Activated CD4-positive, alpha-beta memory T cell treated with anti-CD3 and anti-CD28 coated beads, Interleukin-2, amount 10 ng/mL, durations not matched to agents 7 days and 5 days (primary cell): ENCODE measurements at places on chromosomes 13 and 19.

GRCh38 chr13:65763811-65764210 lies 1466.3 kb downstream of the PCDH9 start:
- no peak for DNase-seq

GRCh38 chr13:109869312-109870237 lies 83.2 kb upstream of the IRS2 start:
- DNase-seq = peak; percentile 21

- DNase-seq = no peak
These were observed 4.9 kb upstream of the GIPC3 start for GRCh38 chr19:3580156-3580934.

DNA sequence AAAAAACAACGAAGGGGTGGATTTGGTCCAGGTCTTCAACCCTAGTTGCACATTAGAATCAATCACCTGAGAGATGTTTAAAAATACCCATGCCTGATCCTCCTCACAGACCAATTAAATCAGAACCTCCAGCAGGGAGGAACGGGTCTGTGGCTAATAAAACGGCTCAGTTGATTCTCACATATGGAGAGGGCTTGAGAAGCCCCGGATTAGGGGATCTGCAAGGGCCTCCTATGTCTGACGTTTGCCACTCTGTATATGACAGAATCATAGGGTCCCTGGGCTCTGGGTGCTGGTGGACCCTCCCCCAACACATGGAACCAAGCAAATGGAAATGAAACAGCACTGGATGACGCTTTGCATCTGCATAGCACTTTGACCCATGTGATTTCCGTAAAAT lies 36.7 kb upstream of the C13orf42 start:
- no peak for DNase-seq

DNA sequence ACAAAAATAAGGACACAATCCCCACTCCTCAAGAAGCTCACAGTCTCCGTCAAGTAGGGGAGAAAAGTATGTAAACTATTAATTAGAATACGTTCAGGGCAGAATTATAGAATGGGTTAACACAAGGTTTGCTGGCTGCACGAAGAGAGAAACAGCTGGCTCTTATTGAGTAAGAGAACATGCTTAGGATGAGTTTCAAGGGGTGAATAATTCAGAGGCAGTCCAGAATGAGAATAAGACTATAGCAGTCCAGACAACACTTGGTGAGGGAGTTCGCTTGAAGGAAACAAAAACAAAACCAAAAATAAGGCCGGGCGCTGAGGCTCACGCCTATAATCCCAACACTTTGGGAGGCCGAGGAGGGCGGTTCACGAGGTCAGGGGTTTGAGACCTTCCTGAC lies 61.9 kb downstream of the THSD1 start:
- DNase-seq = no peak

DNA sequence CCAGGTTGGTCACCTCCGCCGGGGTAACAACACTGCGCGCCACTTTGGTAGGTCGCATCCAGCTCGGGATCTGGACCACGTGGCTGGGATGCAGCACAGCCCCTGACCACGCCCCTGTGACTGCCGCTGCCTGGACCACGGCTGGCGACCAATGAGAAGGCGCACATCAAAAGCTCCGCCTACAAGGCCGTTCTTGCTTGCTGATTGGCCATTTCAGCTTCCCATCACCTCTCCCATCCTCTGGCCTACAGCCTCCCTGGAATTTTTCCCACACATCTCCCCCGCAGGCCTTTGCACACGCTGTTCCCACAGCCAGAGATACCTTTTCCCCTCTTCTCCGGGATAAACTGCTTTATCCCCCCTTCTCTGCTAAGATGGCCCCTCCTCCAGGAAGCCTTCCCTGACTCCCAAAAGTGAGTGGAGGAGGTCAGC lies 12.5 kb upstream of the MAP1S start:
- DNase-seq = no peak

- peak; percentile 43 for DNase-seq
These were observed 55.6 kb upstream of the ALOX5AP start for GRCh38 chr13:30679483-30680330.

GRCh38 chr13:111216166-111216960 lies 101.3 kb downstream of the ARHGEF7 start:
- peak; percentile 41 for DNase-seq

DNA sequence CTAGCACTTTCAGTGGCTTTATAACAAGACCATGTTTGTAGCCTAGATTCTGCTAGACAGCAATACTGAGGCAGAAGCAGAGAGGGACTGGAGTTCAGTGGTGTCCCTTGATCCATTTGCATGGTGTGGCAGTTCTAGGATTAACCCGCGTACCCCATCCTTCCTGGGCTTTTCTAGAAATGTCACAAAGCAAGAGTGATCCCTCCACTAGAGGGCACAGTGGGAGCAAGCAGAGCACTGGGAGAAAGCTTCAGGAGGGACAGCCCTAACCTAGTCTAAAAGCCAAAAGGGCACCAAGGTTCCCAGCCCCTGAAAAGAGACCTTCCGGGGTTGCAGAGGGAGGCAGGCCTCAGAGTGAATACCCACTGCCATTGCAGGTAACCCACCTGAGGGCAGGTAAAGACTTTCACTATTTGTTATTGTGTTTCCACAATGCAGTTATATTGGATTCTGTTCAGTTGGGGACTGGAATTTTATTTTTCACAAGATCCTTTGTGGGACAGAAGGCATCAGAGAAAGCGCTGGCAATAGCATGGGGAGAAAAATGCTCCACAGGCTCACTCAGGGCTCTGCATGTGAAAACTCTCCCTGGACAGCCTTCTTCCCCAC lies 170.6 kb downstream of the FLT1 start:
- DNase-seq = peak; percentile 54

DNA sequence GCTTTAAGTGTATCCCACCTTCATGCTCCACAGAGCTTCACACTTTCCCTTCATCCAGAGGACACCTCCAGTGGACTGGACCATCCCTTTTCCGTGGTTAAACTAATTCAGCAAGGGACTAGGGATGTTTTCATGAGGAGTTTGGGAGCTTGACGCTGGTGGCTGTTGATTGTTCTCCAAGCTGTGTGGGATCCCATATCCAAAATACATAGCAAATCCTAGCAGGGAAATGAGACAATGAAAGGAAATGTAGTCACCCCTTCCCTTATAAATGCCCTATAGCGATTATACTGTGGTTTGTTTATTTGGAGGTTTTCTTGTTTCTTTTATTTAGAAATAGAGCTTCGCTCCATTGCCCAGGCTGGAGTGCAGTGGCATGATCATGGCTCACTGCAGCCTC lies 31.6 kb upstream of the DPRX start:
- DNase-seq = no peak

- DNase-seq = no peak
These were observed 15.2 kb downstream of the BIVM start for GRCh38 chr13:102814025-102814607.

GRCh38 chr13:99760456-99760855 lies 211.1 kb downstream of the ZIC5 start:
- DNase-seq = no peak

DNA sequence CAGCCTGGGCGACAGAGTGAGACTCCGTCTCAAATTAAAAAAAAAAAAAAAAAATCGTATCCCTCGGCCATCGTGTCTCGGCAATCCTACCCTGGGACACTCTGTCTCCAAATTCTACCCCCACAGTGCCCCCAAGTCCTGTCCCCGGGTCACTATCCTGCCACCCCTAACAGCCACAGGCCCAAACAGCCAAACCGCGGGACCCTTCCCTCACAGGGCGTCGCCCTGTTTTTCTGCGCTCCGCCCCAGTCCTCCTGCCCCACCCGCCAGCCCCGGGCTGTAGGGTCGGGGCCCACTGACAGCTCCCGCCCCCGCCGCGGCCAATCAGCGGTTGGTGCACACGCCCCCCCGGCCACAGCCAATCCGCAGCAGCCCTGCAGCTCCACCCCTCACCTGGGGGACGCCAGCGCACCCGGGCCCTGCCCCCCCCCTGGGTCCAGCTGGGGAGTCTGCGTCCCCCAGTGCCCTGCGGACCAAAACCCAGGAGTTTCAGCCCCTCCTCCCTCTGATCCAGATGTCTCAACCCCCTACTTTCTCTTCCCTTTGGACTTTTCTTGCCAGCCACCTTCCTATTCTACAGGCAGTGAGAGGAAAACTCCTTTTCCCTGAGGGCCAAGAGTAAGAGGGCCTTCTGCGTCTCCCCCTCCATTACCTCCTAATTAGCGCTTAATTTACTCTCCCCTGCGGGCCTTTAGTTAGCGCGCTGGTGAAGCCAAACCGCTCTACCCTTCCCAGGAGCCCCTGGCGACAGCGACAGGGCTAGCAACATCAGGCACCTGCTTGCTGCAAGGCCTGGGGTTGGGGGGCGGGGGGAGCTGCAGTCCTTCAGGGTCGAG lies 1.5 kb upstream of the BCAT2 start:
- DNase-seq = peak; percentile 71

- no peak for DNase-seq
These were observed 539.2 kb upstream of the PCDH9 start for GRCh38 chr13:67769063-67769986.

DNA sequence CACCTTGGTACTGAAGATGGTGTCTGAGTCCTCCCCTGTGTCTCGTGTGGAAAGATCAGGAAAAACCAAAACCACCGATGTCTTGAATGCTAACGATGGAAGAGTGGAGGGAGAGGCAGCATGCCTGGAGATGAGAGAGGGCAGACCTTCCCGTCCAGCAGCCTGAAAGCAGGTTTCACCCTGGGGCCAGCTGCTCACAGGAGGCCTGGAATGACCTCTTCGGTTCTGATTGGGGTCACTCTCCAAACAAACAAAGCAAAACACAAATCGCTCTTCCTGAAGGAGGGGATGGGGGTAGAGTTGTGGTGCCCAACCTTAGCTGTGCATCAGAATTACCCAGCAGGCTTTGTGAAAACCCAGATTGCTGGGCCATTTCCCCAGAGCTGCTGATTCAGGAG lies 142.3 kb upstream of the SOX1 start:
- no peak for DNase-seq

GRCh38 chr19:15197942-15198341 lies 2.9 kb downstream of the NOTCH3 start:
- DNase-seq = no peak

- DNase-seq = peak; percentile 21
These were observed 588 bp downstream of the DNASE2 start for GRCh38 chr19:12880551-12881171.

GRCh38 chr13:80250213-80250810 lies 90.6 kb downstream of the SPRY2 start:
- DNase-seq = no peak

DNA sequence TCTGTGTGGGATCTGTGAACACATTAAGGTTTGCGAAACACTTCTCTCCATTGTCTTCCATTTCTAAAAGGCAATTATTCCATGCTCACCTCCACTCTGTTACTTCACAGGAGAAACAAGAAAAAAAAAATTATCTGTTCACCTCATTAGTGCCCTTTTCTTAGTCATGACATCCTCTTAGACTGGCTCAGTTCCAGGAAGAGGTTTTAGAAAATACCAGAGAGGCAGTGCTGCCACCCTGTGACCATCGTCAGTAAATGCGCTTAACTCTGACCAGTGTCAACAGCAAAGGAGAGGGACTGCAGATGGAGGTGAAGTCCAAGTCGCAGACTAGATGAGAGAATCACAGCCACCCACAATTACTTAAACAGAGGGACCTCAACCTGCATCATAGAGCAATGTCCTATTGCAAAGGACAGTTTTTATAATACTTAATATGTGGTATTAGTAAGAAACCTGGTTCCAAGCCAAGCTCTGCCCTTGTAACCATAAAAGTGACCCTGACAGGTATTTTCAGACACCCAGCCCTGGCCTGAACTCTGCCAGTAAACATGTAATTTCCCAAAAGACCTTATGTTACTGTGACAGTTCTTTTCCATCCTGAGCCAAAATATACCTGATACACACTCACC lies 19.4 kb downstream of the CEACAM21 start:
- DNase-seq = peak; percentile 81

DNA sequence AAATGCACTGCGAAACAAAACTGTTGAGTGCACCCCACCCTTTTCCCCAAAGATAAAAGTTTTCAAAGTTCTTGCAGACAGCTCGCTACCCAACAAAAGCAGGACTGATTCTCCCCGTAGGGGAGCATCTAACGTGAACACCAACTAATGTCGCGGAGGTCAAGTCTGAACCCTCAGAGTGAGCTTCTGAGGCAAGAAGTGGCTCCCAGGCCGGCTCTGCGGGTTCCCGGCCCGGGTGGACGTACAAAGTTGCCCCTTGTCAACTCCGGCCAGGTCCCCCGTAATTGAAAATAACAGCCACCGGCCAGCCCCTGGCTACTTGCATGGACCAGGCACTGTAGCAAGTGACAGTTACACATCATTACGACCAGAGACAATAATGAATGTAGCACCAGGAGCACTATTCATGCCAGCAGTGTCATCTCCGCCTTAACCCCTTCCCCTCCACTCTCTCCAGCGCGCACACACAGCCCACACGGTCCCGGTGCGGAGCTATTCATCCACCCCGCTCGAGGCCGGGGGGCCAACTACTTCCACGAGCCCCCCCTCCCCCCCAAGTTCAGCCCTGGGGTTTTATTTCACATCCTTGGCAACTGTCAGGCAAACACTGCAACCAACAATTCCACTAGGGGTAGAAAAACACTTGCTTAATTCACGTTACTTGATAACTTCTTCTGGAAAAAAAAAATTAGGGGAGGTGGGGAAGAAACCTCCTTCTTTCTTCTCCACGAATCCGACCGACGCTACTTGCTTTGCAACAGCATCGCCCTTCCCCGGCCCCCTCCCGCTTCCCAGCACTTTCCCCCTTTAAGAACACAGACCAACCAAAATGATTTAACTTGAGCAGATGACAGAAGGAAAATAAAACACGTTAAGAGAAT lies 1.2 kb downstream of the KLF12 start:
- peak; percentile 54 for DNase-seq

GRCh38 chr13:110334256-110334655 lies 27.2 kb downstream of the COL4A2 start:
- no peak for DNase-seq

- no peak for DNase-seq
These were observed 630.0 kb upstream of the MIR17HG start for GRCh38 chr13:90717451-90717936.

GRCh38 chr19:3783660-3784584 lies 2.3 kb downstream of the MATK start:
- peak; percentile 47 for DNase-seq

DNA sequence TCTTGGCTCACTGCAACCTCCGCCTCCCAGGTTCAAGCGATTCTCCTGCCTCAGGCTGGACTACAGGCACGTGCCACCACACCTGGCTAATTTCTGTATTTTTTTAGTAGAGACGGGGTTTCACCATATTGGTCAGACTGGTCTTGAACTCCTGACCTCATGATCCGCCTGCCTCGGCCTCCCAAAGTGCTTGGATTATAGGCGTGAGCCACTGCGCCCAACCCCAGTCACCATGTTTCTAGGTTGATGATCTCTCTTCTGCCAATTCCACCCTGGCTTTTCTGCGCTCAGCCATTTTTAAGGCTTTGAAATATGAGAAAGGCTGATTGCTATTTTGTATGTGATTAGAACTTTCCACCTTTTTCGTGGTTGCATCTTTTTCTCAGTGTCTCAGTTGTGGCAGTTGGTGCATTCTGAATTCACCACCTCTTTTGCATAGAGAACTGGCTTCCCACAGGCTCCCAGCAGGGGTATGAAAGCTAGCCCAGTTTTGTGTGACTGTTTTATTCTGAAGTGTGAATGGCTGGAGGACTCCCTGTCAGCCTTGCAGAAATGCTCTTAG lies 15.5 kb downstream of the CEACAM1 start:
- no peak for DNase-seq

GRCh38 chr13:113851480-113851803 lies 12.4 kb downstream of the GAS6 start:
- no peak for DNase-seq
